ENCODE measurements at places on chromosomes 6 and 20.

- DNase-seq = no peak
Observed at GRCh38 chr6:120496661-120497060, 837.6 kb downstream of the TBC1D32 start.

DNA sequence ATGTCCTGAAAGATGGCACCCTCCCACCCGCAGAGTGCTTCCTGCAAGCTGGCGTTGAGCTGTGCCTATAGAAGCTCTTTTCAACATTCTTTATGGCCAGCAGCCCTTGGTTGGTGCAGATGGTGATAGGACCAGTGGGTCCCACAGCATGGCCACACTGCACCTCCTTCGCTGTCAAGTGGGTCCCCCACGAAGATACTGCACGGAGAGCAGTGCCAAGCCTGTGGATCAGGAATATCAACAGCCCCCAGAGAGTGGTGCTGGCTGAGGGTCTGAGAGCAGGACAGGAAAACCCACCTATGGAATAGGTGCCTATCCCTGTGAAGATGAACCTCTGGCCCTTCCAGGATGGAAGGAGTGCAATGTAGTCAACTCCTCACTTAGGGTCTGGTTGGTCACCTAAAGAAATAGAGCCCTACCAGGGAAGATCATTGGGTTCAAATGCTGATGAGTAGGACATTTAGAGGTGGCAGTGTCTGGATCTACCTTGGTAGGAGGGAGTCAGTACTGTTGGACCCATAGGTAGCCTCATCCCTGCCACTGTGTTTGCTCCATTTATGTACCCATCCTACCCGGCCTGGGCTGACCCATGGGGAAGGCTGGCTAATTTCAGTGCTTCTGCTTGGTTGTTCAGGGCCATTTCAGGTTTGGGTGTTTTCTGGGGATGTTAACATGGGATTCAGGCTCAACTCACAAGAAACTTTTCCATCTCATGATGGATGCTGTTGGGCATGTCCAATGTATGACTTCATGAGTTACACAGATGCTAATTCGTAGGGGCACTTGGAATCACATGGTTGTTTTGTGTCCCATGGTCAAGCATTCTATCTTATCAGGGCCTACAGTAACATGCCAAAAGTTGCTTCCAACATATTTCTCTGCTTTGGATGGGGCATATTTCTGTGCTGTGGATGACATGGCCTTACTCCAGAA, 33.4 kb upstream of the MICB start:
- DNase-seq = no peak

- DNase-seq = peak; percentile 12
Observed at GRCh38 chr20:2237059-2237458, 58.7 kb upstream of the TGM3 start.

GRCh38 chr20:46507760-46508407, 5.5 kb downstream of the ZNF334 start:
- no peak for DNase-seq

GRCh38 chr20:1345756-1346093, 16.8 kb upstream of the SDCBP2 start:
- no peak for DNase-seq

DNA sequence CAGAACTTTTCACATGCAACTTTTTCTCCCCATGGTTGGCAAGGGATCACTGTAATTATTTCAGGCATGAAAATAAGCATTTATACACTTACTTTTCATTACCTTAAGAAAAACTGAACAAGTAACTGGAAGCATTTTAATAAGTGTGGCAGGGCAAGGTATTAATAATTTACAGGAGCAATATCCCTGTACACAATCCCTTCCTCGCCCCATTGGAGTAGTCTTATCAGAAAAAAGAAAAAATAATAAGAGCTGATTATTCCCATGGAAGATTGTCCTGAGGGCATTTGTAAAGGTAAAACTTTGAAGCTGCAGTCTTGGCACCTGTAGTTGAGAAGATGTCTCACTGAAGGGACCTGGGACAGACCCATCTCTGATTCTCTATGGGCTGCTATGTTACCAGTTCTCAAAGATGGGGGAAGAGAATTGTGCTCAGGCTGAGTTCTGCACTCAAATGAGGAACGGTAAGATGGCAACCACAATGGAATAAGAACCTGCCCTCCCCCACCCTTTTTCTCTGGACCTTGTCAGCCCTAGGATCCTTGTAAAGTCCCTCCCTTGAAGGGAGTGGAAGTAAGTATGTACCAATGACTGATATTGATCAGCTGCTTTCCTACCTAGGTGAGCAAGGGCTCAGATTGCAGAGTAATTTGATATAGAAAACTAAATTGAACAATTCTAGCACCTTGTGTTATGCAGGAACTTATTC, 70.0 kb upstream of the AHI1 start:
- no peak for DNase-seq

GRCh38 chr6:41747256-41748101, at the start of gene PGC:
Gene PGC (minus strand): TSS chr6:41747397. CDS start chr6:41747334, 63 bp downstream.
- no peak for DNase-seq

DNA sequence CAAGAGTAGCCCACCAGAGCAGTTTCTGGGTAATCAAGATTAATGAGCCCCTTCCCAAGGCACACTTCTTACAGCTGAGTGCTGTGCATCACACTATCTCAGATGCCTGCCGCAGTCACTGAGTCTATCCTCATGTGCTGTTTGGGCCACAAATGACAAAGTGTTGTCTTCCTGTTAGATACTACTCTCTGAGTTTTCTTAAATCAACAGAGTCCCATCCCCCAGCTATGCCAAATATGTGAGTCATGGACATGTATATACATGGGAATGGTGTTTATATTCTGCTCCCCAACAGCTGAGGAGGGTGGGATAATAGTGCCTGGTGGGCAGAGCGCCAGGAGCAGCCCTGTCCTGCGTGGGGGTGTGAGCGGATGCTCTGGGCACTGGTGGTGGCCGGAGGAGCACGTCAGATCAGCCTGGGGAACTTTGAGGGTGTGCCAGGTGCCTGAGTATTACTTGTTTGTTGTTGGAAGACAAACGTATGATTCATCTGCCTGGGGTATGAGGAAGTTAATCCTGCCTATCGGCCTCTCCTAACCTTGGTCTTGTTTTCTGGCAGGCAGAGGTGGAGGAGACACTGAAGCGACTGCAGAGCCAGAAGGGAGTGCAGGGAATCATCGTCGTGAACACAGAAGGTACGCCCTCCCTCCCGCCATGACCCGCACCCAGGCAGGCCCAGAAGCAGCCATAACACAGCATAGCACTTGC, 9.6 kb downstream of the DYNLRB1 start:
- DNase-seq = peak; percentile 99
